ENCODE measurements at places on chromosomes 7 and 10.

DNA sequence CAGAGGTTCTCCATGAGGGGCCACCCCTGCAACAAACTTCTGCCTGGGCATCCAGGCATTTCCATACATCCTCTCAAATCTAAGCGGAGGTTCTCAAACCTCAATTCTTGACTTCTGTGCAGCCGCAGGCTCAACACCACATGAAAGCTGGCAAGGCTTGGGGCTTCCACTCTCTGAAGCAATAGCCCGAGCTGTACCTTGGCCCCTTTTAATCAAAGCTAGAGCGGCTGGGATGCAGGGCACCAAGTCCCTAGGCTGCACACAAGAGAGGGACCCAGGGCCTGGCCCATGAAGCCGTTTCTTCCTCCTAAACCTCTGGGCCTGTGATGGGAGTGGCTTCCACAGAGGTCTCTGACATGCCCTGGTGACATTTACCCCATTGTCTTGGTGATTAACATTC is 43.8 kb downstream of the CDHR3 start:
- no peak for DNase-seq

- no peak for DNase-seq
Measured at GRCh38 chr7:12801107-12801506, 113.7 kb downstream of the ARL4A start.

DNA sequence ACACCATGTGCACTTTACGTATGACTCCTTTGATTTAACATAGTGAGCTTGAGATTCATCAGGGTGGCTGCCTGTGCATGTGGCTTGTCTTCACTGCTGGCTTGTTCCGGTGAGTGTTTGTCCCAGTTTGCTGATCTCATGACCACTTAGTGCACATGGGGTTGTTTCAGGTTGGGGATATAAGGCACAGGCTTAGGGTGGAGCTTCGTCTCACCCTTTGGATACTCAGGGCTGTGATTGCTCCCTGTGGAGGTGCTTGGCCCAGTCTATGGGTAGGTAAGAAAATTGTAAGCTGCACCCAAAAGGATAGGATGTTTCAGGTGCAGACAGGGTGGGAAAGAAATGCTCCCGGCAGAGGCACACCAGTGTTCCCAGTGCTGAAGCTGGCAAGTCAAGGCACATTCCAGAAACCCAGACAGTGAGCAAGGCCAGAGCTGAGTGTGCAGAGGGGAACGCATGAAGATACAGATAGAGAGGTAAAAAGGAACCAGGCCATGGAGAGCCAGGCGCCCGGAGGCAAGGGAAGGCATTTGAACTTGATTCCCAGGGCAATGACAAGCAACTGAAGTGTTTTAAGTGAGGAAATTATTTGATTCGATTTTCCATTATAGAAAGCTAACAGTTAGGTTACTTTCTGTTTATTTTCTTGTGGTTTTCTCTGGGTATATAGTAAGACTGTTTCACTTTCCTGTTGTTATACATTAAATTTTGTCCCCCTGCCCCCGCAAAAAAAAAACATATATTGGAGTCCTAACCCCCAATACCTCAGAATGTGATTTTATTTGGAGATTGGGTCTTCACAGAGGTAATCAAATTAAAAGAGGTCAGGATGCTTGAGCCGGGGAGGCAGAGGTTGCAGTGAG is 289.8 kb upstream of the KLF6 start:
- DNase-seq = peak; percentile 59

GRCh38 chr7:33233659-33234058 is 104.3 kb downstream of the BBS9 start:
- no peak for DNase-seq

- DNase-seq = peak; percentile 60
Measured at GRCh38 chr10:118501637-118502440, 93.6 kb downstream of the PRLHR start.

- DNase-seq = no peak
Measured at GRCh38 chr7:55641811-55642210, 69.5 kb upstream of the VOPP1 start.

DNA sequence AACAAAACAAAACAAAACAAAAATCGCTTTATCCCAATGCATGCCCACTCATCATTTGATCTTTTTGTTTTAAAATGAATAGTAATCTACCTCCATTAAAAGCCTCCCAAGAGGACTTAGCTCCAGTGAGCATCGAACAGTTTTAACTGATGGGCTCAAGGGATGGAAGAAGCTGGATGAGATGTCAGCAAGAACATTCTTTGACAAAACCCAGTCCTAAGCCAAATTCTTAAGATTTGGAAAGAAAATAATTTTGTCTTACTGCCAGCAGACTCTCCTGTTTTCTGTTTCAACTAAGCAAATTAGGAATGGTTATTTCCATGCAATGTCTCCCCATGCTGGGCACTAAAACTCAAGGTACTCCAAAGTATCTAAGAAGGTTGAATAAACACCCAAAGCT is 127.3 kb downstream of the RNLS start:
- DNase-seq = no peak

DNA sequence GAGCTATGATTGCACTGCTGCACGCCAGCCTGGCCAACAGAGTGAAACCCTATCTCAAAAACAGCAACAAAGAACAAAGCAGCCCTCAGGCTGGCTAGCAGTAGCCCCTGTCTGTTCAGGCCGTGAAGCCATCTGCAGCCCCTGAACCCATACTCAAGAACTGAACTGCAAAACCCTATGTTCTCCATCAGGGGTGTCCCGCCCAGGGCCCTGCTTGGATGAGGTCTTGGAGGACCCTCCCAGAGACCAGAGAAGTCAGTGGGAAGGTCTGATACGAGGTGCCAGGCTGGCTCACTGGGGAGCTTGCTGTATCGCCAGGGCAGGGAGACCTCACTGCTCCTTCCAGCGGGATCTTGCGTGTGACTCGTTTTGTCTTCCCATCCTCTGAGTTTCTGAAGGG is 39.3 kb downstream of the RBM17 start:
- DNase-seq = no peak

- DNase-seq = no peak
Measured at GRCh38 chr7:145624618-145625017, 492.0 kb upstream of the CNTNAP2 start.

DNA sequence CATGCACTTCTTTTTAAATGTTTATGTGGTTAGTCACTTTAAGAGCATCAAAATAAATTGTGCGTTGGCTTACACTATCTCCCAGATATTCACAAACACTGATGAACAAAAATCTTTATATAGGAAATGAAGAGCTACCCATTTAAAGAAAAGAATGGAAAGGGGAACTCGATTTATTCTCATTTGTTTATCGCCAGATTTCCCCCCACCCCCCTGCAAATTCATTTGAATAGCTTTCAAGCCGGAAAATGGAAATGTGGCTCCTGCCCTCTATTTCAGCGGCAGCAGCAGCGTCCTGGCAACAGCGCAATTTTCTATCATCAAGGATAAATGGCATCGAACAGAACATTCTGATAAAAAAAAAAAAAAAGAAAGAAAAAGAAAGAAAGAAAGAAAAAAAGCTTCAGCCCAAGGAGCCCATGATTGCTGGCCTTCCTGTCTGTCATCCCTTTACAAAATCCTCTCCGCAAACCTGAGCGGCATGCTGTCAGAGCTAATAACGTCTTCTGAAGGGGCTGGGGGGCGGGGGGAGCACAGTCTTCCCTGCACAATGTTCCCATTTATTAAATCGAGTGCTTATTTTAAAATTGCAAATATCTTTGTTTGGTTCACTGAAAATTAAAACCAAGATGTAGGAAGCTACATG is 13.7 kb upstream of the DLX6 start:
- no peak for DNase-seq

GRCh38 chr10:36118314-36118713 is 476.2 kb upstream of the FZD8 start:
- DNase-seq = no peak

DNA sequence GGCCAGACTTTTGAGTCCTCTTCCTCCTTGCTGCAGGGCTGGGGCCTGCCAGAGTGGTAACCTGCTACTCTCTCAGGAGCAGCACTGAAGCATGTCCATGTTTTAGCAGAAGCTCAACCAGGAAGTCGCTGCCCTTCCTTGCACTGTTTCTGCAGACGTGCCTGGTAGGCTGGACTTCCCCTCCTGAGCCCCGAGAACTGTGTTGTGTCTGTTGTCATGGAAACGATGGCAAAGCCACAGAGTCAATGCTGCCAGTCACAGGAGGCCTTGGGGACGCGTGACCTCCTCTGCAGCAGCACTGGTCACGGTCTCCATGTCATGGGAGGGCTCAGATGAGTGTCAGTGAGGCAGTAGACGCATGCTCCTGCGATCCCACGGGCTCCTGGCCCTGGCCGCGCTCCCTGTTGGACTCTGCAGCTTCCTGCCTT is 145.5 kb downstream of the FANK1 start:
- no peak for DNase-seq

DNA sequence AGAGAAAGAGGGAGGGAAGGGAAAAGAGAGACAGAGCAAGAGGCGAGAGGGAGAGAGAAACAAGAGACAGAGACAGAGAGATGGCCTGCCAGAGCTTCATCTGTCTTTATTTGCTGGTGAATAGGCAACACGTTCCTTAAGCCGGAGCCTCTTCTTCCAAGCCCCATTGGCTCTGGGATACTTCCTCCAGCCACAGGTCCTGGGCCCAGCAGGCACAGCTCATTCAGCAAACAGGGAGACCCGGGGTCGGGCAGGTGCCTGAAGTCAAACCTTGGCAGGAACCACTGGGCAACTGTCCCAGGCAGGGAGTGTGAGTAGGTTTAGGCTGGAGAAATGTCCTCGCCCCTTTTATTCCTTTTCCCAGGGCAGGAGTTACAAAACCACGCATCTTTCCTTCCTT is 68.2 kb downstream of the MYL10 start:
- no peak for DNase-seq

GRCh38 chr10:23496727-23497126 is 57.9 kb downstream of the OTUD1 start:
- no peak for DNase-seq

DNA sequence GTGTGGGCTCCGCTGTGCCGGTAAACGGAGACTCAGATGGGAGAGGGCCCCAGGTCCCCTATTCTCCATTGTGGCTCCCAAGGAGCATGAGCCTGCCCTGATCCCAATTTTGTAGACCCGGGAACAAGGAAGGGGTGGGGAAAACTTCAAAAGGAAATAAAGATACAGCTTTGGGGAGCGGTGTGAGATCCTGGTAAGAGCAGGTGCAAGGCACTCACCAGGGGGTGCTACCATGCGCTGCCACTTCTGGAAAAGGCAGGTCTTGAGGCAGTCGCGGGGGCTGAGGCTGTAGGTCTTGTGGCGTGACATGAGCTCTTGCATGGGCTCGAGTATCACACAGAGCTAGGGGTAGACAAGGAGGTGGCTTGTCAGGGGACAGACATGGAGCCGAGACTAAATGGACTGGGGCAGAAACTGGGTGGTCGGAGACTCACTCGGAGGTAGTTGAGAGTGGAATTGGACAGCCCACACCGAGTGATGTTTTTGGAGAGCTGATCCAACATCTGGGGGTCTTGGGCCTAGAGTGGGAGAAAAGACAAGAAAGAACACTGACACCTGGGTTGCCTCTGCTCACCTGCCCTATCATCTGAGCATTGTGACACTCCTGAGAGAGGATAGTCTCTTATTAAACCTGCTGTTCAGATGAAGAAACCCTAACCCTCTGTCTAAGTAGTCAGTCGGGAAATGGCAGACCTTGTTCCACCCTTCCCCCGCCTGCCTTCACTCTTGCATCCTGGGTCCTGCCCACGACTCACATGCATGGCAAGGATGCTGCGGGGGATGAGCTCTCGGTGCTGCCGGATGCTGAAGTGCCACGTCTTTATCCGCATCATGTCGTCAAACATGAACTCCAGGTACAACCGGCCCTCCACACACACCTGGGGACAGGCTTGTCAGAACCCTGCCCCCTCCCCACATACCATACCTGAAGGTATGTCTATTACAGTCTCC is 10.7 kb downstream of the LDB1 start:
- DNase-seq = no peak

DNA sequence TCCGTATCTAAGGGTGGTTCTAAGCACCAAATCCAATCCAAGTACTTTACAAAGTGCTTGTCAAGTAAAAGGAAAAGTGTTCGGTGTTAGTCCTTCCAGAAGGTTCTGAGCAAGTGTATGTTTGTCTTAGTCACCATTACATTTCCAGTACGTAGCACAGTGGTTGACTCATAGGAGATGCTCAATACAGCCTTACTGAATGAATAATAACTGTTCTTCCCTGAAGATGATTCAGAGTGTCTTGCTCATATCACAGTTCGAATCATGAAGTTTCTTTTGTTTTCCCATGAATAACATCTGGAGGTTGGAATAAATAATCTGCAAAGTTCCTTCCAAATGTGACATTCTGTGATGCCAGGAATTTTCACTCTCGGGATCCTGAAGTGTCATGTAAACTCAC is 53.4 kb downstream of the WNT2 start:
- peak; percentile 90 for DNase-seq

DNA sequence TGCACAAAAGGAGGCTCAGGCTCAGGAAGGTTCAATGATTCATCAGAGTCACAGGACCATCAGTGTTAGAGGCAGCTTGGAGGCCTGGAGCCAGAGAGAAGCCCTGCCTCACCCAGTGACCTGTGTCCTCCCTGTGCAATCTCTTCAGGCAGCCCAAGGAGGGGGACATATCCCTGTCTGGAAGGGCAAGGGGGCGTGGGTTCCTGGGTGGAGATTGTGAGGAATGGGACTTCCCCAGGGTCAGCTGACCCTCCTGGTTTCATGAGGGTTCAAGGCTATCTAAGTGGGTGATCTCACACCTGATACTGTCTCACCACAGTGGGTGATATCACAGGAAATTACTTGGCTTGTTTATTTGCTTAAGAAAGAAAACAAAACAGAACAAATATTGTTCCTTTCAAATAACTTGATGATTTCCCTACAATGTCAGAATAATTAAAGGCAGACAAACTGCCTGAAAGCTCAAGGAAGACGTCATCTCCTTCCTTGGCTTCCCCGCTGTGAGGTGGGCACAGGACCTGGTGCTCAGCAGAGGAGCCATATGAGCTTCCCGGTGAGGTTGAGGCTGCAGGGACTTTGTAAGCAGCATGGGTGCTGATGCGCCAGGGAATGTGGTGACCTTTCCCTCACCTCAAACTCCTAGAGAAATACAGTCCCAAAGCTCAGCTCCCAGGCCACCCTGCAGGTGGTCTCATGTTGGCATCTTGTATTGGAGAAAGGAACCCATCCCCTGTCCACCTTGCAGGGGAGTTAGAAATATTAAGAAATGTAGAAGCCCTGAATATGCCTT is 763.2 kb downstream of the GRID1 start:
- no peak for DNase-seq

GRCh38 chr10:124170631-124171030 is 77.2 kb upstream of the CHST15 start:
- no peak for DNase-seq

GRCh38 chr7:152177681-152178404 is 152.4 kb downstream of the GALNT11 start:
- DNase-seq = no peak

DNA sequence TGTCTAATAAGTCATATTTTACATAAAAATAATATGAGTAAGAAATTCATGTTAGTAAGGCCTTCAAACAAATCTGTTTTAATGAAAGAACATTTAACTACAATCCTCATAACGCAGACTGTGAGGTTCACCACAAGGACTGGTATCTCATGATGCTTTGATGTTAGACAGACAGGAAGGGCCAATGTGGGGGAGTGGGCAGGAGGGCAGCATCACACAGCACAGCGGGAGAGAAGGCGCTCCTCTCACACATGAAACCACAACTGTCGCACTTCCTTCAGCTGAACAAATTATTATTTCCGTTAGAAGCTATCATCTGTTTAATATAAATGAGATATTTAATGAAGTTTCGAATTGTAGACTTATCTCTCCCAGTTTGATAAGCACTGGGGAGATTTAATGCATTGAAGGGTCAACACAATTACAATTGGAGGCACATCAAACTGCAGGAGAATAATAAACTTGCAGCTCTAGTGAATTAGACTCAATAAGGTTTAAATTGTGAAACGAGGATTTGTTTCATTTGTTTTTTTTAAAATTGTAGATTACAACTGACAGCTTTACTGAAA is 466.1 kb downstream of the PARD3 start:
- DNase-seq = no peak
